Endodermal cell (in vitro differentiated cells): ENCODE measurements at places on chromosomes 16 and 17.

DNA sequence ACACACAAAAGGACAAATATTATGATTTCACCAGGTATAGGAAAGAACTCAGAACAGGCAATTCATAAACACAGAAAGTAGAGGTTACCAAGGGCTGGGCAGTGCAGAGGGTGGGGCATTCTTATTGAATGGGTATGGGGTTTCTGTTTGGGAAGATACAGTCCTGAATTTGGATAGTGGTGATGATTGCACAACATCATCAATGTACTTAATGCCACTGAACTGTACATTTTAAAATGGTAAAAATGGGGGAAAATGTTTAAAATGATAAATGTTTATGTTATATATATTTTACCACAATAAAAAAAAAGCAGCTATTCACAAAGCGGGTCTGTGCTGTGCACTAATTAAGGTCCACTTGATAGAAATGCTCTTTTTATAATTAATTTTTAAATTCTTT lies 72.6 kb upstream of the FA2H start:
- DNase-seq, result no peak

DNA sequence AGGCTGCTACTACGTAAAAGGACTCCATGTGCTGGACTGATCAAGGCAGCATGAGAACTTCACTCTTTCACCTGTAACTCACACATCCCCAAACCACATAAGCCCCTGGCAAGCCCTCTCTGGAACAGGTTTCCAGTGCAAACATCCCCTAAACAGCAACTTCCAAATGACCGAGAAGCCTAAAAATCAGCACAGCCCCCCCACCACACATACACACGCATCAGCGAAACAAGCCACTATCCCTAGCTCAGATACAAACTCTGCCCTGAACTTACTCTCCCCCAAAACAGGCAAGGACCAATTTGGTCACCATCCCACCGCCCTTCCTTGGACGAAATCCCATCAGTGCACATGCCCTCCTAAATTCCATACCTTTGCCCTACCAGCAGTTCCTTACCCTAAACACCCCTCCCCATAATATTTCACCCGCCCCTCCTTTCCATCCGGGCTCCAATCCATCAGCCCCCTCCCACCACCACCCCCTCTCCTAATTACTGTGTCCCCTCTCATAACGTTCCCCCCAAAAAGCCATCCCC lies 735 bp downstream of the LSM12 start:
- DNase-seq, result no peak

- no peak for DNase-seq
These were observed 17.1 kb downstream of the NME3 start for GRCh38 chr16:1754204-1754603.

DNA sequence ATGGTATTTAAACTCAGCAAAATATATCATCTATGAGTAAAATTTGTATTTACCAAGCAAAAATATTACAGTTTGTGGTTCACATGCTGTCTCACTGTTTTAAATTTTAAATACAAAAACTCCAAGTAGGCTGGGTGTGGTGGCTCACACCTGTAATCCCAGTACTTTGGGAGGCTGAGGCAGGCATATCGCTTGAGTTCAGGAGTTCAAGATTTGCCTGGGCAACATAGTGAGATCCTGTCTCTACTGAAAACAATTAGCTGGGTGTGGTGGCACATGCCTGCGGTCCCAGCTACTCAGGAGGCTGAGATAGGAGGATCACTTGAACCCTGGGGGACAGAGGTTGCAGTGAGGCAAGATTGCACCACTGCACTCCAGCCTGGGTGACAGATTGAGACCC lies 37.3 kb downstream of the MAPT start:
- DNase-seq, result no peak

GRCh38 chr17:76752006-76752405 lies 14.1 kb downstream of the MFSD11 start:
- DNase-seq, result no peak

GRCh38 chr17:29383686-29384085 lies 6.5 kb upstream of the TAOK1 start:
- DNase-seq, result no peak

- no peak for DNase-seq
These were observed 26.1 kb upstream of the KDM8 start for GRCh38 chr16:27177031-27177774.

- DNase-seq, result peak; percentile 38
These were observed 11.7 kb upstream of the GFAP start for GRCh38 chr17:44926821-44927525.

DNA sequence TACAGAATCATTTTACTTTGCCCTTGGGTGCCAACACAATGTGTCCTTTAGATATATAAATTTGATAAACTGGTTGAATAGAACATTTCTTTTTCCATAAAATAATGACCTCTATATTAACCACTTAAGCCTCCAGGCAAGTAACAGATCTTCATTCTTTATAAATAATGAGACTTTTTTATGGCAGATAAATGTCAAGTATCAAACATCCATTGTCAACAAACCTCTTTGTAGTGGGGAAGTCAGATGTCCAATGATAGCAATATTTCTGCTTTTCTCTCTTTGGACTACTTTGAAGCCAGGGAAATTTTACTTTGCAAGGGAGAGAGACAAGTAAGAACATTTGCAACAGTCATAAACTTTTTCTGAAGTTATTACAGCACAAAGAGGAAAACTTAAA lies 841.2 kb downstream of the CDH8 start:
- no peak for DNase-seq

GRCh38 chr17:16288860-16289571 lies 64.3 kb downstream of the CENPV start:
- no peak for DNase-seq

DNA sequence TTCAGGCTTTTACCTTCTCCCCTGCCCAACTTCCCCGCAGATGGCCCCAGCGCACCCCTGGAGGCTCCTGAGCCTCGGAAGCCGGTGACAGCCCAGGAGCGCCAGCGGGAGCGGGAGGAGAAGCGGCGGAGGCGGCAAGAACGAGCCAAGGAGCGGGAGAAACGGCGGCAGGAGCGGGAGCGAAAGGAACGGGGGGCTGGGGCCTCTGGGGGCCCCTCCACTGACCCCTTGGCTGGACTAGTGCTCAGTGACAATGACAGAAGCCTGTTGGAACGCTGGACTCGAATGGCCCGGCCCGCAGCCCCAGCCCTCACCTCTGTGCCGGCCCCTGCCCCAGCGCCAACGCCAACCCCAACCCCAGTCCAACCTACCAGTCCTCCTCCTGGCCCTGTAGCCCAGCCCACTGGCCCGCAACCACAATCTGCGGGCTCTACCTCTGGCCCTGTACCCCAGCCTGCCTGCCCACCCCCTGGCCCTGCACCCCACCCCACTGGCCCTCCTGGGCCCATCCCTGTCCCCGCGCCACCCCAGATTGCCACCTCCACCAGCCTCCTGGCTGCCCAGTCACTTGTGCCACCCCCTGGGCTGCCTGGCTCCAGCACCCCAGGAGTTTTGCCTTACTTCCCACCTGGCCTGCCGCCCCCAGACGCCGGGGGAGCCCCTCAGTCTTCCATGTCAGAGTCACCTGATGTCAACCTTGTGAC lies 3.6 kb downstream of the MAPK7 start:
- DNase-seq, result no peak
